ENCODE measurements at places on chromosomes 2 and 18. TPM values are rescaled to one million over a fixed set of nuclear protein-coding genes. Genes with fewer than 3 reads are reported as not detected.

The SATB2 gene
- total RNA-seq: not detected

The RTP5 gene
- not detected for total RNA-seq

The CCDC141 gene
- 0.20 TPM for total RNA-seq

The KCNS3 gene
- not detected for total RNA-seq

The ZC3H8 gene
- 3.8 TPM for total RNA-seq

The FER1L5 gene
- not detected for total RNA-seq

The KLHL30 gene
- not detected for total RNA-seq

The MSH2 gene
- total RNA-seq: 76.5 TPM

The SLC16A14 gene
- total RNA-seq: 8.5 TPM

The CNTNAP5 gene
- not detected for total RNA-seq

The LOXL3 gene
- total RNA-seq: 11.4 TPM

The REEP1 gene
- 1.1 TPM for total RNA-seq

The RBKS gene
- total RNA-seq: 1.1 TPM

The GPR45 gene
- not detected for total RNA-seq

The DNAH7 gene
- 0.06 TPM for total RNA-seq

The GALR1 gene
- not detected for total RNA-seq

The ANKRD29 gene
- not detected for total RNA-seq

The ABCB11 gene
- not detected for total RNA-seq

The TDRD15 gene
- not detected for total RNA-seq

The IL1RL2 gene
- total RNA-seq: not detected

The ELOA2 gene
- not detected for total RNA-seq

The CTNNA2 gene
- total RNA-seq: 0.41 TPM

The PGAP1 gene
- total RNA-seq: 1.9 TPM

The TBC1D8 gene
- 2.3 TPM for total RNA-seq

The KCNF1 gene
- total RNA-seq: 1.9 TPM

The G6PC2 gene
- not detected for total RNA-seq

The PNO1 gene
- 34.1 TPM for total RNA-seq

The FBLN7 gene
- not detected for total RNA-seq

The SPP2 gene
- not detected for total RNA-seq

The TRIM54 gene
- total RNA-seq: not detected

The INO80C gene
- 21.5 TPM for total RNA-seq

The CD28 gene
- total RNA-seq: not detected

The GPR55 gene
- total RNA-seq: not detected

The CREG2 gene
- total RNA-seq: not detected

The C2orf66 gene
- not detected for total RNA-seq

The TMEM169 gene
- total RNA-seq: 0.12 TPM

The UPP2 gene
- total RNA-seq: not detected

The TSGA10 gene
- 1.8 TPM for total RNA-seq

The PJVK gene
- 0.98 TPM for total RNA-seq

The AQP12A gene
- total RNA-seq: not detected

The CABLES1 gene
- total RNA-seq: 11.8 TPM

The ST6GAL2 gene
- total RNA-seq: not detected

The ACTG2 gene
- total RNA-seq: not detected

The HOXD1 gene
- 1.3 TPM for total RNA-seq

The MORN2 gene
- total RNA-seq: 29.6 TPM

The DSG4 gene
- not detected for total RNA-seq

The PPM1B gene
- total RNA-seq: 29.8 TPM

The MC4R gene
- not detected for total RNA-seq

The LRRTM1 gene
- not detected for total RNA-seq

The SCN2A gene
- total RNA-seq: not detected

The ASAP2 gene
- 5.5 TPM for total RNA-seq

The GALNT3 gene
- total RNA-seq: not detected

The SH2D6 gene
- not detected for total RNA-seq

The NEURL3 gene
- not detected for total RNA-seq

The OSR1 gene
- 0.07 TPM for total RNA-seq

The HS1BP3 gene
- total RNA-seq: 53.7 TPM

The MBP gene
- 1.3 TPM for total RNA-seq
